ENCODE measurements at places on chromosomes 2 and 18.

GRCh38 chr2:209577376-209578357 lies 153.8 kb downstream of the MAP2 start:
- peak; percentile 30 for DNase-seq

DNA sequence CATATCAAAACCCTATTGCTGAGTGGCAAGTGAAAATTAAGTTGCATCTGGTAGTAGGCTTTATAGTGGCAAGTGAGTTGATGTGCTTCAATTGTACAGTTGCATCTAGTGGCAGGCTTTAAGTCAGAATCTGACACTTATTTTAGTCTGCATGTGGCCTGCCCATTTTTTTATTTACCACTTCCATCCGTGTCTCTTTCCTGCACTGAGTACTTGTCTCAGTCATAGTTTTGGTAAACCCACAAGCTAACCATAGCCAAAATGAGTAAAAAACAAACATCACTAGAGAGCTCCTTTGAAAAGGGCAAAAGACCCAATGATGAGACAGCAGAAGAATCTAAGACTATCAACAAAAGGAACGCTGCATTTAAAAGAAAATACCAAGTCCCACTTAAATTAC lies 96.0 kb upstream of the CRACDL start:
- no peak for DNase-seq

DNA sequence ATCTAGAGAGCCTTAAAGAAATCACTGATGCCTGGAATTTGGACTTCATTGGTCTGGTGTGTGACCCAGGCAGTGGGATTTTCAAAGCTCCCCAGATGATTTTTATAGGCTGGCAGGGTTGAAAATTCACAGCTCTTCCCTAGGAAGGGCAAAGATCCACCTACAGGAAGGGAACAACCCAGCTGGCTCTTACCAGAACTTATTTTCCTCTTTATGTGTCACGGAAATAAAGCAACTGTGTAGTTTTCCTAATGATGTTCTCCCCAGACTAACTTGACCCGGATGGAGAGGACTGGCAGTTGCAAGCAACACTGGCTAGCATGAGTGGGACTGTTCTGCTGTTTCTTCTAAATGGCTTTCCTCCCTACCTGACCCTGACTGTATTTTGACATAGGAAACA lies 235.6 kb downstream of the ALPK2 start:
- DNase-seq: no peak

DNA sequence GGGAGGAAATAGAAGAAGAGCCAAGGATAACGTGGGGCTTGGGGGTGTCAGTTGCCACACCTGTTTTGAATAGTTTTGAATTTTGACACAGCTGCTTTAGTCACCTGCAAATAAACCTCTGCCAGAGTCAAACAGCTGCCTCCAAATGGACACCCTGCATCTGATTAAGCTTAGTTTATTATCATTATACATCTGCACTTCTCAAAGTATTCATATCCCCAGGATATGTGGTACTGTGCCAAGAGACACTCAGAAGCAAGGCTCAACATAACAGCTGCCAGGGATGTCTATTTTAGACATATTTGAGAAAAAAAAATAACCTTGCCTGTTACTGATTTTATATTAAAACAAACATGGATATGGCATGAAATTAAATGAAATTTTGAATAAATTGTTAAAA lies 122.5 kb upstream of the WDR75 start:
- no peak for DNase-seq

GRCh38 chr2:138485019-138485418 lies 16.6 kb upstream of the SPOPL start:
- no peak for DNase-seq

- no peak for DNase-seq
Measured at GRCh38 chr2:122244598-122245229, 489.3 kb downstream of the TSN start.

GRCh38 chr18:74139411-74139810 lies 8.2 kb downstream of the FBXO15 start:
- DNase-seq: no peak

- DNase-seq: no peak
Measured at GRCh38 chr2:143473820-143474219, 344.6 kb downstream of the ARHGAP15 start.
